Endothelial cell of umbilical vein (primary cell): ENCODE measurements at places on chromosomes 7 and 10.

DNA sequence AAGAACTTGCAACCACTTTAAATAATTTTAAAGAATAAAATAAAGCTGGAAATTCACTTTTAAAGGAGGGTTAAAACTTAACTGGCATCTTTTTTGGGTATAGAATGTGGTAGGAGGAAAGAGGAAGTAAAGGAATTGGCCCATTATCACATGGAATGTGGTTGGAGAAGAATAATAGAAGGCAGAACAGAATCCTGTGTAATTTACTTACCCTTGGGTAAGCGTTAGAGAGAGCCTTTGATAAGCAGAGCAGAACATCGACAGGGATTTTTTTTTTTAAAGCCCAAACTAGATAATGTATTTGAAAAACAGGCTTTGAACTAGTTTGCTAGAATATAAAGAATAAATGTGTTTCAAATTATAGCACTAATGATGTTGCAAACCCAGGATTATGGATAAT is 199.8 kb upstream of the KIAA1217 start:
- no peak for DNase-seq

GRCh38 chr10:34710391-34710751 is 104.7 kb downstream of the PARD3 start:
- peak; percentile 59 for DNase-seq

- DNase-seq: no peak
Observed at GRCh38 chr10:11161096-11161495, 143.4 kb downstream of the CELF2 start.

DNA sequence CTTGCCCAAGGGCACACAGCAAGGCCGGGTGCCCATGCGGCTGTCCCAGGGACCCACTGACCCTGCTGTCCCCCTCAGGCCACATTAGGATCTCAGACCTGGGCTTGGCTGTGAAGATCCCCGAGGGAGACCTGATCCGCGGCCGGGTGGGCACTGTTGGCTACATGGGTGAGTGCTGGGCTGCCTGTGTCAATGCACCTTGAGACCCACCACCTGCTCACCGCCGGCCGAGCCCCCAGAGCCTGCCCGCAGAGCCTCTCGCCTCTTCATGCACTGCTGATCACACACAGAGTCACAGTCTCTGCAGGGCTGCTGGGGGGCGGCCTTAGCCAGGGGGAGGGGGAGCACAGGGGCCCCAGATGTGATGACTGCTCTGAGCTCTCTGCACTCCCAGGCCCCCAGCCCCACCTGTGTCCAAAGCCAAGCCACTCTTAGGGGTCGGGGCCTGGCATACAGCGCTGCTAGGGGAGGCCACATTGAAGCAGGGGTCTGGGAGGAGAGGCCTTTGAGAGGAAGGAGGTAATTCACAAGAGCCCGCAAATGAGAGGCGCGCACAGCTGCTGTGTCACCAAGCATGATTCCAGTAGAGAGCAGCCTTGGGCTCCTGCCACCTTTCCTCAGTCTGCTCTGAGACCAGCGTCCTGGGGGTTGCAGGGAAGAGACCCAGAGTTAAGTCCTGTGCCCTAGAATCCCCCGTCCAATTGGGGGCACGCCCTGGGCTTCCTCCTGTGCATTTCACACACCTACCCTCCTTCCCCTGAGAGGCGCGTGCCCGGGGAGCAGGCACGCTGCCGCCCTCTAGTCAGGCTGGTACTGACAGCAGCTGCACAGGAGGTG is 100.4 kb downstream of the RGS10 start:
- DNase-seq: no peak

- no peak for DNase-seq
Observed at GRCh38 chr10:19730167-19730906, 85.9 kb upstream of the PLXDC2 start.
